ENCODE measurements at places on chromosomes 3 and 15.

DNA sequence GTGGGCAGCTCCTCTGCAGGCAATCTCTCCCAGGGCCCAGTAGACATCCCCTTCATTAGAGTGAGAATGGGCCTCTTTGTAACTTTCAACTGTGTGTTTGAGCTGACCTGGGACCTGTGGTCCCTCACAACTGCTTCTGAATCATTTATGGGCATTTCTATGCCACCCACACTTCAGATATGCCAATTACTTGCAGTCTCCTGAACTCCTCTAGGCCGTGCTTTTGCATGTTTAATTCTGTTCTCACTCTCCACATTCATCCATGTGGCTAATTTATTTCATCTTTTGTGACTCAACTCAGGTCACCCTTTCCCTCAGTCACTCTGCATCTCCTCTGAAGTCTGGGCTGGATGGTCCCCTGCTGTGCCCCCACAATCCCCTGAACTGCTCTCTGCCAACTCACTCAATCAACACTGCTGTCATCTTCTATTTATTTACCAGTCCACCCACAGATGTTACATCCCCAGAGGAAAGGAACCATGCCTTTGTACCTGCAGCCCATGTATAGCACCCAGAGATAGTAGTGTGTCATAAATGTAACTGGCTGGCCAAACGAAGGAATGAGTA lies 364.7 kb downstream of the EPHB1 start:
- no peaks in the 10 kb centered on the region for H3K36me3 ChIP-seq
- DNase-seq: no peak
- no peaks in the 10 kb centered on the region for H3K27me3 ChIP-seq
- H3K4me3 ChIP-seq: no peak overlapping the region
- H3K27ac ChIP-seq: no peak overlapping the region
- no peaks in the 10 kb centered on the region for H3K4me1 ChIP-seq

DNA sequence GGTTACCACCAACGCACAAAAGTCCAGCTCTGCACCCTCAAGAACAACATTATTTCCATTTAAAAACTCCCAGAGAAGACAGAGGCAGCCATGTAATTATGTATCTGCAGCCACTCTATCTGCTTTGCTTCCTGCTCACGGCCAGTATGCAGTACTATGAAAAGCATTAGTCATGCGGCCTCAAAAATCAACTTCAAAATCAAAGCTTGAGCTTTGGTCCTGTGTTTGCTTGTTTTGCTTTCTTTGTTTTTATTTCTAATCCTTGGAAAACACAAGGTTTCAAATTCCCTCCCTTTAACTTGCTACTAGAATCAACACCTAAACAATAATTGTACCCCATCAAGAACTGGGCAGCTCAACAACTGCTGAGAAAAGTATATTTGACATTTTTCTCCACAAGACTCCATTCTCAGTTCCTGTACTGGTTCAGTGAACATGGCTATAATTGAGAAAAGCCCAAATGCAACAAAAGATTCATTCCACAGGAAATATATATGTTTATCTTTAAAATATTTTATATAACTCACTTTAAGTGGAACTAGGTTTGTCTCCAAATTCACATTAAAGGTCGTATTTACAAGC lies 37.6 kb downstream of the GBE1 start:
- H3K4me1 ChIP-seq: no peaks in the 10 kb centered on the region
- peak overlapping the region; percentile 40 for H3K27ac ChIP-seq
- no peak for DNase-seq
- H3K36me3 ChIP-seq: no peaks in the 10 kb centered on the region

DNA sequence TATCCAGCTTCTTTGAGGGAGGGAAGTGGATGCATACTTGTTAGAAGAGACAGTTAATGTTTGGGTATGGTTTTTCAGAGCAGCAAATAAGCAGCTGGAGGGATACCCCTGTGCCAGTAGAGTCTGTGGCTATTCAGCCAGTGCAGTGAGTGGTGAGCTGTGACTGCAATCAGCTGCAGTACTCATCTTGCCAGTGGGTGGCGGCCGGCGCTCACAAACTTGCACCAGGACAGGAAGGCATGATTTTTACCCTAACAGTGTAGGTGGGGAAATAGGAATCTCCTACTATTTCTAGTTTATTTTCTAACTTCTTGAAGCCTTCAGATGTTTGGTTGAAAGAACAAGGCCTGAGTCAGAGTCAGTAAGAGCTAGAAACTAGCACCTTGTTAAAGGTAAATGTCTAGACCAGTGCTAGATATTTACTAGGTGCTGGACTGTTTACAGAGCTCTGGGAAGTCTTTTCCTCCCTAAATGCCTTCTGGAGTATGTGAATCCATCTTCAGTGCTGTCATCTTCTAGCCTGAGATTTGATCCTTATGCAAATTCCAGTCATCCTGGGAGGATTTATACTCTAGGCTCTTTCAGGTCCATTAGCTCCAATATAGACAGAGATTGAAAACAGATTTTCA lies 23.6 kb downstream of the TIMP4 start:
- H3K36me3 ChIP-seq: no peaks in the 10 kb centered on the region
- peaks cover 4% of the 10 kb centered on the region for H3K27me3 ChIP-seq
- H3K4me1 ChIP-seq: peaks cover 19% of the 10 kb centered on the region
- H3K4me3 ChIP-seq: no peak overlapping the region
- peak; percentile 76 for DNase-seq
- H3K27ac ChIP-seq: no peak overlapping the region

DNA sequence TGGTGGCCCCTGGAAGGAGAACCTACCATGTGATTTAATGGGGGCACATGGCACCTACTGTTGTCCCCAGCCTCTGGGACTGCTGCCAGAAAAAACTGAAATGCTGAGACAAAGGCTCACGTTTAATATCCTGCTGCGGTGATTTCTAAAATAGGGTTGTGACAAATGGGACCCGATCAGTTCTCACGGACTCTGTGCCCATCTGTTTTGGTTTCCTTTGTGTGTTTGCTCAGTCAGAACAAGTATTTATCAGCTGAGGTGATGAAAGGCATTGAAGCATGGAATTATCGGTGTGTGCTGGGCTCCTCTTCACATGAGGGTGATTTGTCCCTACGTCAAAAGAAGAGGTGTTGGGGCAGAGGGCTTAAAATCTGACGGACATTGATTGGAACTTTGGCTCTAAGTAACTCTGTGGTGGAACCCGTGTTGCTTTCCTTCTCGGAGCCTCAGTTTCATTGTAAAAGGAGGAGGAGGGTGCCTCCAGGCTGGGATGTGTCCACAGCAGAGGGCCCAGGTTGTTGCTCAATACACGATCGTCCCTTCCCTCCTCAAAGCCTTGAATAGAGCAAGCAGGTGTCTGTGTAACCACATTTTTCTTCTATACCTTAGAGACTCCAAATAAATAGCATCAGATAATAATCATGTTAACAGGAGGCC lies 283.3 kb upstream of the RGMA start:
- no peaks in the 10 kb centered on the region for H3K27me3 ChIP-seq
- no peaks in the 10 kb centered on the region for H3K36me3 ChIP-seq
- no peaks in the 10 kb centered on the region for H3K4me1 ChIP-seq
- H3K27ac ChIP-seq: no peak overlapping the region
- DNase-seq: no peak

GRCh38 chr15:57654153-57654852 lies 52.2 kb upstream of the POLR2M start:
- H3K27me3 ChIP-seq: no peaks in the 10 kb centered on the region
- H3K4me1 ChIP-seq: no peaks in the 10 kb centered on the region
- H3K36me3 ChIP-seq: no peaks in the 10 kb centered on the region
- no peak overlapping the region for H3K27ac ChIP-seq
- DNase-seq: no peak

GRCh38 chr3:36557021-36557707 lies 176.9 kb downstream of the STAC start:
- H3K27me3 ChIP-seq: no peaks in the 10 kb centered on the region
- H3K4me3 ChIP-seq: no peak overlapping the region
- no peak overlapping the region for H3K27ac ChIP-seq
- H3K4me1 ChIP-seq: no peaks in the 10 kb centered on the region
- H3K36me3 ChIP-seq: no peaks in the 10 kb centered on the region

GRCh38 chr3:134567605-134568004 lies 81.7 kb downstream of the CEP63 start:
- peaks cover 18% of the 10 kb centered on the region for H3K36me3 ChIP-seq
- no peaks in the 10 kb centered on the region for H3K27me3 ChIP-seq
- H3K4me3 ChIP-seq: no peak overlapping the region
- no peaks in the 10 kb centered on the region for H3K4me1 ChIP-seq
- no peak overlapping the region for H3K27ac ChIP-seq
- no peak for DNase-seq

GRCh38 chr3:167913219-167913835 lies 177.8 kb downstream of the SERPINI1 start:
- H3K27ac ChIP-seq: no peak overlapping the region
- H3K4me1 ChIP-seq: no peaks in the 10 kb centered on the region
- no peak for DNase-seq
- no peak overlapping the region for H3K4me3 ChIP-seq

DNA sequence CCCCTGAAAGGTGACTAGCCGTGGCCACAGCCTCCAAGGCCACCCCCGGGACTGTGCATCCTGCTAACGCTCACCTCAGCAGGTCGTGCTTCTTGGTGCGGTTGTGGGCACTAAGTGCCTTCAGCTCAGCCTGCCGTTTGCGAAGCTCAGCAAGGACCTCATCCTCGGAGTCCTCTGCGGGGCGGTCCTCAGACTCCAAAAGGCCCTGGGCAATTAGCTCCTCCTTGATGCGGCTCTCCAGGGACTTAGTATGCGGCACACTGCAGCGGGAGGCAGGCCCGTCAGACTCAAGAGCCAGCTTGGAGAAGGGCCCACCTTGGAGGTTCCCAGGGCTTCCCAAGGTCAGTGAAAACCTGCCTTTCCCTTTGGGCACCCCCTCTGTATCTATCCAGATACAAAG lies 8.3 kb downstream of the TADA3 start:
- no peak for DNase-seq
- H3K4me1 ChIP-seq: no peaks in the 10 kb centered on the region
- H3K27ac ChIP-seq: no peak overlapping the region
- H3K27me3 ChIP-seq: no peaks in the 10 kb centered on the region
- peaks cover 62% of the 10 kb centered on the region for H3K36me3 ChIP-seq

- H3K27ac ChIP-seq: peak overlapping the region; percentile 88
- no peaks in the 10 kb centered on the region for H3K27me3 ChIP-seq
- H3K4me1 ChIP-seq: peaks cover 14% of the 10 kb centered on the region
- peak overlapping the region; percentile 83 for H3K4me3 ChIP-seq
These were observed 1.1 kb downstream of the ARMC8 start for GRCh38 chr3:138188013-138188730.

GRCh38 chr3:38039899-38040261 lies 872 bp downstream of the DLEC1 start:
- H3K36me3 ChIP-seq: no peaks in the 10 kb centered on the region
- H3K27me3 ChIP-seq: no peaks in the 10 kb centered on the region
- H3K4me1 ChIP-seq: no peaks in the 10 kb centered on the region
- no peak overlapping the region for H3K27ac ChIP-seq
- peak overlapping the region; percentile 55 for H3K4me3 ChIP-seq

GRCh38 chr15:49439678-49440395 lies 16.8 kb downstream of the FGF7 start:
- no peak overlapping the region for H3K4me3 ChIP-seq
- no peaks in the 10 kb centered on the region for H3K27me3 ChIP-seq
- no peaks in the 10 kb centered on the region for H3K36me3 ChIP-seq
- peak overlapping the region; percentile 6 for H3K27ac ChIP-seq
- H3K4me1 ChIP-seq: peaks cover 48% of the 10 kb centered on the region

DNA sequence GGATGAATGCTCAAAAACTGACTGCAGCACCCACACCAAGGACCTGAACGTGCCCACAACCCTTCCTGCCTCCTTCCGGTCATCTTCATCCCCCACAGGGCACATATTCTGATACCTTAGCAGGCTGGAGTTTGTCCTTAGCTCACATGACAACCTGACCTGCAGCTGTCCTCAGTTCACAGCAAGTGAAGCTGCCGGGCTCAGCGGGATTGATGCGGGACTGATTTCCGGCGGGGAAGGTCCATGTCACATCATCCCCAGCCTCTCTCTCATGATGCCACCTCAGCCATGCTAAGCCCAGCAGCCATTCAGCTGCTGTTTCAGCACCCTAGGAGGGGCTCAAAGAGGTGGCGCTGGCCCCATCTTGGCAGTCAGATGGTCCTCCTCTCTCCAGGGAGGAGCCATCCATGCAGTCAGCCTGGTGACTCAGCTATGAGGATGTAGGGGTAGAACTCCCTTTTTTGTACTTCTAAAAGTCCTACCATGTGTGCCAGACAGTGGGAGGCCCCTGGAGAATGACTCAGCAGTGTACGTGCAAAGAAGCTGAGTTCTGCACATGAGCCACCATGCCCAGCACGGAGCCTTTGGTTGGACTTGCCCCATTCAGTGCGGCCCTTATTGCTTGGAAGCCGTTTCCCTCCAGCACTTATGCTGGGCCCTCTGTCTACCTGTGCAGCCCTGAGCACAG lies 9.5 kb downstream of the CA12 start:
- H3K4me3 ChIP-seq: no peak overlapping the region
- H3K4me1 ChIP-seq: peaks cover 34% of the 10 kb centered on the region
- no peaks in the 10 kb centered on the region for H3K27me3 ChIP-seq
- H3K36me3 ChIP-seq: no peaks in the 10 kb centered on the region
- H3K27ac ChIP-seq: peak overlapping the region; percentile 53

GRCh38 chr15:41966414-41966812 lies 5.9 kb downstream of the EHD4 start:
- no peaks in the 10 kb centered on the region for H3K27me3 ChIP-seq
- peak overlapping the region; percentile 32 for H3K27ac ChIP-seq
- H3K36me3 ChIP-seq: no peaks in the 10 kb centered on the region
- H3K4me3 ChIP-seq: no peak overlapping the region

- H3K27me3 ChIP-seq: no peaks in the 10 kb centered on the region
- no peak overlapping the region for H3K4me3 ChIP-seq
These were observed 132.2 kb downstream of the ASB7 start for GRCh38 chr15:100734586-100734985.

- no peaks in the 10 kb centered on the region for H3K4me1 ChIP-seq
- no peak overlapping the region for H3K4me3 ChIP-seq
- DNase-seq: no peak
- peak overlapping the region; percentile 65 for H3K27ac ChIP-seq
These were observed 18.0 kb downstream of the PDIA5 start for GRCh38 chr3:123084738-123085237.

- H3K4me3 ChIP-seq: no peak overlapping the region
- no peak for DNase-seq
- no peaks in the 10 kb centered on the region for H3K27me3 ChIP-seq
- H3K27ac ChIP-seq: no peak overlapping the region
- H3K36me3 ChIP-seq: peaks cover 48% of the 10 kb centered on the region
- no peaks in the 10 kb centered on the region for H3K4me1 ChIP-seq
These were observed 24.2 kb downstream of the PFKFB4 start for GRCh38 chr3:48532271-48532976.

GRCh38 chr3:9767418-9767817 lies 2.3 kb downstream of the CAMK1 start:
- peaks cover 17% of the 10 kb centered on the region for H3K4me1 ChIP-seq
- H3K4me3 ChIP-seq: no peak overlapping the region
- peak overlapping the region; percentile 87 for H3K27ac ChIP-seq

DNA sequence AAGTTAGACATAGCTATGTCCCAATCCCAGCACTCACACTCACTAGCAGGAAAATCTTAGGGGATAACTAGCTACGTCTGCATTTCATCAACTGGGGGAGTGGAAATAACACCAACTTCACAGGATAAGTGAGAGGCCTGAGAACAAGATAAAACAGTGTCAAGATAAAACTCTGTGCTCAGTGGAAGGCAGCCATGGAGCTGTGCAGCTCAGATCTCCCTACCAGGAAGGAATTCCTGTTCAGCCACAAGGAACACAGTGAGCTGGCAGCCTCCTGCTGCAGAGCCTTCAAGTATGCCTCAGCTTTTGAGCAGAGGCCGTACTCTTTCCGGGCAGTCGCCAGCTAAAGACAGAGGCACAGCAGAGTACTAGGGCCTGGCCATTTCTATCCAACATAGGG lies 115.8 kb upstream of the TOPAZ1 start:
- H3K27me3 ChIP-seq: no peaks in the 10 kb centered on the region
- H3K4me3 ChIP-seq: no peak overlapping the region
- no peaks in the 10 kb centered on the region for H3K4me1 ChIP-seq
- no peak for DNase-seq
- no peaks in the 10 kb centered on the region for H3K36me3 ChIP-seq
- H3K27ac ChIP-seq: no peak overlapping the region

GRCh38 chr15:85048430-85048829 lies 66.8 kb downstream of the PDE8A start:
- H3K36me3 ChIP-seq: no peaks in the 10 kb centered on the region
- H3K4me3 ChIP-seq: no peak overlapping the region
- DNase-seq: no peak
- peaks cover 3% of the 10 kb centered on the region for H3K4me1 ChIP-seq
